ENCODE measurements at places on chromosomes 12 and 14. TPM values are rescaled to one million over a fixed set of nuclear protein-coding genes. Genes with fewer than 3 reads are reported as not detected.

NTF3 gene
- 1.5 TPM for total RNA-seq

SMIM10L1 gene
- total RNA-seq = 4.4 TPM

MYBPC1 gene
- total RNA-seq = not detected

SPIC gene
- total RNA-seq = not detected

KRT72 gene
- total RNA-seq = not detected

GALNT8 gene
- total RNA-seq = under 0.01 TPM

KLHDC1 gene
- total RNA-seq = 5.4 TPM

PTPRB gene
- 0.66 TPM for total RNA-seq

ST8SIA1 gene
- 5.9 TPM for total RNA-seq

ADAMTS20 gene
- not detected for total RNA-seq

P2RX7 gene
- 16.7 TPM for total RNA-seq

MMP17 gene
- 10.8 TPM for total RNA-seq

TSPAN19 gene
- not detected for total RNA-seq

IRAK3 gene
- 7.4 TPM for total RNA-seq

IFI27L1 gene
- total RNA-seq = 14.4 TPM

LBHD2 gene
- not detected for total RNA-seq

SLC6A15 gene
- total RNA-seq = 0.99 TPM

KRT86 gene
- total RNA-seq = 0.17 TPM

SDS gene
- total RNA-seq = not detected

OR4L1 gene
- not detected for total RNA-seq

STAC3 gene
- 0.26 TPM for total RNA-seq

CLEC4D gene
- not detected for total RNA-seq

CRIP1 gene
- 3.0 TPM for total RNA-seq

SDR9C7 gene
- not detected for total RNA-seq

RPGRIP1 gene
- under 0.01 TPM for total RNA-seq

All from fibroblast of lung (primary cell).